ENCODE measurements at places on chromosomes 5 and 9.

- DNase-seq: no peak
Observed at GRCh38 chr5:62649025-62649424, 70.4 kb downstream of the LRRC70 start.

DNA sequence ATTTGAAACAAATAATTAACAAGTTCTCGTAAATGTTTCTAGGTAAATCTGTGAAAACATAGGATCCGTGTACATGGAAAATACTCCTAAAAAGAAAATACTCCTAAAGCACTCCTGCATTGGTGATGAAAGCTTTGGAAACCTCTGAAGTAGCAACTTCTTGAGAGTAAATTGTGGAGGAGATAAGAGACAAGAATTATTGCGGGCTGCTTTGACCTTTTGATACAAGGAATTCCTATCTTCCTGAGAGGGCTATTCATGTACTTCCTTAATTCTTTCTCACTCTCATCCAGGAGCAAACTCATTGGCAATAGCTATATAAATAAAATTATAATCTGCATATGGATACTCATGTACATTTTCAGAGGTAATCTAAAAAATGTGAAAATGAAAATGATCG is 158.4 kb upstream of the PIK3R1 start:
- DNase-seq: no peak

DNA sequence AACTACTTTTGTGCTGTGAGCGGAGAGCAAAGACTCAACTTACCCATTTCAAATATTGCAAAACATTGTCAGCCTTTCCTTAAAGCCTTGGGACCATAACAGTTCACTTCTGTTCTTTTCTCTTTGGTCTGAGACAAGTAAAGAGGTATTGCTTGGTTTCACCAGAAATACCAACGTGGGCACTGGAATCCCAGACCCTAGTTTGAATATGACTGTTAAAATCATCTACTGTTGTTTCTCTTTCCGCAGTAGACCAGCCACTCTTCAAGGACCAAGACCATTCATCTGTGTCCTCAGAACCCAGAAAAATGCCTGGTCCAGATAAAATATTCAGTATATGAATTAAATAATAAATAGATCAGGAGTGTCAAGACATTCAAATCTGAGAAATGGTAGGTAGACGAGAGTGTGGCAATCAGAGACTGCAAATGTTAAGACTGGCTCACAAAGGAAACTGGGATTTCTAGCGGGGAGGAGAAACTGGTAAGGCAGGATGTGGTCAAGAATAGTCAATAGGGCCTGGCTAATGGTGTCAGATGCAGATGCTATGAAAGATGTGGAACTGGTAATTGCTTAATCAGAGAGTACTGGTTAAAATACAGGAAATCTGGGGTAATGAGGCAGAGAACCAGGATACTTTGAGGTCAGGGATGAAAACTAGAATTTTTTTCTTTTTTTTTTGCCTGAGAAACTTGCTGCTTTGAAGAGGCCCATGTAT is 82.1 kb upstream of the IL33 start:
- DNase-seq: no peak

DNA sequence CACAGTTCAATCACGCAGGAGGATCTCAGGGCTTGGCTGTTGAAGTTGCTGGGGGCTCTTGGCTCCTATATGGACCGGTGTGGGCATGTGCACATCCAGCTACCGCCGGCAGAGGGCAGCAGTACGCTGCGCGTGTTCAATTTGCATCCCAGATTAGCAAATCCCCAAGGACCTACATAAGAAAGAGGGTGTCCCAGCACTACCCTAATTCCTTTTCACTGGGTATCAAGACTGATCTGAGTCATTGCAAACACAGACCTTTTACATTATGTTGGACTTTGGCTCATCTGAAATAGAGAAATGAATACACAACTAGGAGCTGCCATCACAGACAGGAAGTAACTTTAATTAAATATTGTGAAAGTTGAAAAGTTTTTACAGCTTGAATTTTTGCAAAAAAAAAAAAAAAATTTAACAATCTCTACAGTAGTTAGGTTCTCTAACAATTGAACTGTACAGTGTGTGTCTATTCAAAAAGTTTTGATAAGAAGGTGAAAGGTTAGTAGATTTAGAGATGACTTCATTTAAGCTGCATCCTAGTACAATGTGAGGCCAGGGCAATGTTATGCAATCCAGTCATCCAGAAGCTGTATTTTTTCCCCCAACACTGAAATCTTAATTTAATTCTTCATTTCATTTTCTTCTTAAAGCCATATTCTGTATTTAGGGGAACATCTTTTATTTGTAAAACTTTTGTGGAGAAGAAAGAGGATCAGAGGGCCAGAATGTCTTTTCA is 404.0 kb downstream of the EBF1 start:
- peak; percentile 54 for DNase-seq

DNA sequence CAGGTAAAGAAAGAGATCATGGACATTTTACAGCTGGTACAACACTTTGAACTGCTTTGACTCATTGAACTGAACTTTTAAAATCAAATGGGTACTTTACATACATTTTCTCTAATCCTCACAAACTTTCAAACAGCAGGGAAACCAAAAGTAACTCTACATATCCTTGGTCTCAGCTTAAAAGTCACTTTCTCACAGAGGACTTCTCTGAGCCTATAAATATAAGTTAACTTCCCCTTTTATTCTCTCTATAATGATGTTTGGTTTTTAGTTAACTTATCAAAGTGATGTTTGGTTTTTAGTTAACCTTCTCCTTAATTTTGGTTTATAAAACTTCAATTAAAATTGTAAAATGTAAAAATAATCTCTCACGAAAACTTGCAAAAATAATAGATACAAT is 209.8 kb downstream of the MCTP1 start:
- no peak for DNase-seq

DNA sequence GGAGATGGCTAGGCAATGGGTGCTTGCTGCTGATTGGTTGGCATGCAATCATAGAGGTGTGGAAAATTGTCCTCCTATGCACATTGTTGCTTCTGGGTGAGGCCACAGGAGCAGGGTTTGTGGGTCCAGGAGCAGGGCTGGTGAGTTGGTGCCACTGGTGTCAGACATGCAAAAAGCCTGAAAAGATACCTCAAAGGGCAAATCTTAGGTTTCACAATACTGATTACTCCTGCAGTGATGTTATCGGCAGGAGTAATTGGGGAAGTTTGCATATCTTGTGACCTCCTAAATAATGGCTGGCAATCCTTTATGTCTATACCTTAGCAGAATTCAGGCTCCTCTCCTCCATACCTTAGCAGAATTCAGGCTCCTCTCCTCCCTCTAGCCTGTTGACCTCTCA is 25.2 kb downstream of the SLC25A48 start:
- DNase-seq: no peak

DNA sequence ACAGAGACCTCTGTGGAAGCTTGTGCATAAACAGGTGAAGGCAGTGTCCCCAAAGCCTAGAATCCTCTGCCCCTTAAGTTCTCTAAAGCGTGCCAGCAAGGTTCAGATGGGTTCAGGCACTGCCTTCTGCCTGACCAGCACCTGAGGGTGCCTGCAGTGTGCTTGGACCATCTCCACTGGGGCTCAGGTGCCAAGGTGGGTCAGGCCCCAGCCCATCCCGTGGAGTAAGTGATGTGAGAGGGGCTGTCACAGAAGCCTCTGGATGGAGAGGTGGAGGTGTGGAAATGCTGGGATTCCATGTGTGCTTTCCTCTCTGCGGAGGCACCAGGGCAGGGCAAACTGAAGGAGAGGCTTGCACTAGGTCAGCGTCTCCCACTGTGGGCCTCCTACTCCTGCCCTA is 118.5 kb downstream of the DAB2IP start:
- DNase-seq: no peak

GRCh38 chr5:107812570-107813141 is 141.9 kb upstream of the EFNA5 start:
- DNase-seq: no peak

GRCh38 chr9:94639999-94640376 is 670 bp upstream of the FBP1 start:
- no peak for DNase-seq

GRCh38 chr9:133377721-133378216 is 1.6 kb downstream of the STKLD1 start:
- DNase-seq: no peak

- peak; percentile 87 for DNase-seq
Observed at GRCh38 chr5:143182901-143183820, 220.3 kb downstream of the NR3C1 start.

GRCh38 chr9:107504585-107505455 is 15.3 kb upstream of the KLF4 start:
- DNase-seq: no peak

DNA sequence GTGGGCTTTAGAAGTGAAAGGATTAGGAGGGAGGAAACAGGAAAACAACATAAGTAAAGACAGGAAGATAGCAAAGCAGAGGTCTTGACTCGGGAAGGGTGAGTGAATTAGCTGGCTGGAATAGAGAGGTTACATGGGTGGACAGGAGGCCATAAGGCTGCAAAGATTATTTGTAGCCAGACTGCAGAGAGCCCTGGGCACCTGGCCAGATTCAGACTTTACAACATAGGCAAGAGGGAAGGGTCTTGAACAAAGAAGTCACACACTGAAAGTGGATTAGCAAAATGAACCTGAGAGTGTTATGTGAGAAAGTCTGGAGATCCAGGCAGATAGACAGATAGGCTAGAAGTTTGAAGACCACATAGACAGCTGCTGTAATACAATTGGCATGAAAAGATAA is 29.7 kb upstream of the CER1 start:
- no peak for DNase-seq

DNA sequence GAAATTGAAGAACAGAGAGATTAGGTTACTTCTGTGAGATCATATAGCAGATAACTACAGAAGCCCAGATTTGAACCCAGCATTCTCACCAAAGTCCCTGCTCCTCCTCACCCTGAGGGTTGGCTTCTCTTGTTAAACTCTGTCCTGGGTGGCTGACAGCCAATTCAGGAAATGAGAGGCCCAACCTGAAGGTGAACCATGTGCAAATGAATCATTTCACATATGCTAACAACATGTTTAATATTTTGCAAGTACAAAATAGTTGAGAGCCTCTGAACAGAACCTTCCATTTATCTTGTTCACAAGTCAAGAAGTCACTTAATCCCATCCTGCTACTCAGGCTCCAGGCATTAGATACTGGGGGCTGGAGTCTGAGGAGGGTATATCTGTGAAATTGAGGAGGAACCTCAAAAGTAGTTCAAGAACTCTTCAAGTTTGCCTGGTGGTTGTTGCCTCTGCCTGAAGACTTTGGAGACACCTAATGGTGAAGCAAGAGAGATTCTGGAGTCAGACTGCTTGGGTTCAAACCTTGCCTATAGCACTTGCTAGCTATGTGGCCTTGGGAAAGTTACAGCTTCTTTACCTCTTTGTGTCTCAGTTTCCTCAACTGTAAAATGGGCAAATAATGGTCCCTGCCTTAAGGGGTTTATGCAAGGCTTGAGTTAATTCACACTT is 564.0 kb downstream of the PSAT1 start:
- DNase-seq: no peak

Measured in T-helper 2 cell treated with Interferon-gamma antibody and Interleukin-4, amounts not matched to agents 5 μg/mL and 100 μg/mL, for 36 hours (primary cell).